CD4-positive, alpha-beta T cell treated with Interleukin-17A for 4 hours (primary cell): ENCODE measurements at places on chromosomes 5 and 9.

DNA sequence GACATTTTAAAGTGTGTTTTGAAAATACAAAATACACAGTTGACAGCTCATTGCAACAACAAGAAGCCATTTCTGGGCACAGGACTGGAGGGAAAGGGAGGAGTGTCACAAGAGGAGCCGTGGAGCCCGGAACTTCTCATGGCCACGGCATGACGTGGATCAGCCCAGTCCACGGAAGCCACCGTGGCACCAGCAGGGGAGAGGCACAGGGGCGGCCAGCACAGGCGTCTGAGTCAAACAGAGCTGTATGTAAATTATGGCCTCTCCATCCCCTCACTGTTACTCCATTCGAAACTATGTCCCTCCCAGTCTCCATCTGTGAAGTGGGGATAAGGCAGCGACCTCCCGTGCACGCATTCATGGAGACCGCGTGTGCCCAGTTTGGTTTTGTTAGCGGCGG lies 165.6 kb upstream of the IRX2 start:
- DNase-seq, result no peak

GRCh38 chr5:94884311-94884710 lies 265.8 kb downstream of the SLF1 start:
- DNase-seq, result no peak

DNA sequence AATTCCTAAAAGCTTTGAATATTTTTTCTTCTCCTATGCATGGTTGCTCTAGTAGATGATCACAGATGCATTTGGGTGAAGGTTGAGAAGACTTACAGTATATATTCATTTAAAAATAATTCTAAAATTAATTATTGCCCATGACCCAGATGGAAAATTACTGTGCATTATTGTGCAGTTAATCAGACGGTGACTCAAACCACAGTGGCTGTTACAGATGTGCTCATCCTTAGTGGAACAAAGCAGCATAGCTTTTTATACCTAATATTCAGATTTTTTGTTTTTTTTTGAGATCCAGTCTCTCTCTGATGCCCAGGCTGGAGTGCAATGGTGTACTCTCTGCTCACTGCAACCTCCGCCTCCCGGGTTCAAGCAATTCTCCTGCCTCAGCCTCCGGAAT lies 10.7 kb downstream of the OR2V1 start:
- no peak for DNase-seq

DNA sequence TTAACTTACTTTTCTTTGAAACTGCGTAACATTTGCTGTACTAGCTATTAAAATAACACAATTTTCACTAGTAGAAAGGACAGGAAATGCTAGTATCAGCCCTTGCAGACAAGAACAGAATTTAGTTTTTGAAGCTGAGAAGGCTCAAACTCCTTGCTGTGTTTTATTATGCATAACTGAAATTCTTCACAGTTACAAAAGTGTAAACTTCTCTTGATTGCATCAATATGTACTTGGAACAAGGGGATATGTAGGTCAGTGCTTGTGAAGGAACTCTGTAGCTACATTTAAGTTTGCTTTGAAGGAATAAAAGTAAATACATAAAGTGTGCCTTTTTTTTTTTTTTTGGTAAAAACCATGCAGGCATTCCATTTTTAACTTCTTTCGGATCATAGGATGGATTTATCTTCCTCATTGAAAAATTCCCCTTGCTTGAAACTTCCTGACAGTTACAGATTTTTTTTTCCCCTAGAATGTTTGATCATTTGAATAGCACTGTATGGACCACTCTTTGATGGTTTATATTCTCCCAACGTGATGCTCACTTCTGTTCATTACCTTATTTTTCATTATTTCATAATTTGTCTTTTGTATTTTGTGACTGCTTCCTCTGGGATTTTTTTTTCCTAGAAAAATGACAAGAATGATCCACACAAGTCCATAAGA lies 94.9 kb upstream of the DAB2 start:
- no peak for DNase-seq

DNA sequence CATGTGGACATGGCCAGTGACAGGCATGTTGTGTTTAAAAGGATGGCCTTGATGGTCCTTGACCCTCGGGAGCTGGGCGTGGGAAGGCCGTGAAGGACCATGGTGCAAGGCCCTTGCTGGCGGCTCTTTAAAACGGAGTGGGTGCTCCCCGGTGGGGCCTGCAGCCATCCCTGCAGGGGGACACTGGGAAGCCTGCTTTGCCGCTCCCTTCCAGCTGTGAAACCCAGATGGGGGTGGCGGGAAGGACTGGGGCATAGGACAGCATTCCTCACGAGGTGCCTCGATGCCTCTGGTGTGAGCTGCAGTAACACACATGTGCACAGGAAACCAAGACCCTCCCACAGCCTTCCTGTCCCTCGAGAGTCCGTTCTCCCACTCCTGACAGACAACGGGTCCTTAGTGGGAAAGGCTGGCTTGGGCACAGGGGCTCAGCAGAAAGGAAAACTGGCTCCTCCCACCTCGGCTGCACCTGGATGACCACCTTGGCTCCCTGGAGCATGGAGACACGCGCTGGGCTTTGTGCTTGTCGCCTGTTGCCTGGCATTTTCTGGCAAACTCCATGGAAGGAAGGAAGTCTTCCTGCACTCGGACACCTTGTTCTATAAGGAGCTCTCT lies 30.3 kb upstream of the IRX4 start:
- DNase-seq, result no peak

DNA sequence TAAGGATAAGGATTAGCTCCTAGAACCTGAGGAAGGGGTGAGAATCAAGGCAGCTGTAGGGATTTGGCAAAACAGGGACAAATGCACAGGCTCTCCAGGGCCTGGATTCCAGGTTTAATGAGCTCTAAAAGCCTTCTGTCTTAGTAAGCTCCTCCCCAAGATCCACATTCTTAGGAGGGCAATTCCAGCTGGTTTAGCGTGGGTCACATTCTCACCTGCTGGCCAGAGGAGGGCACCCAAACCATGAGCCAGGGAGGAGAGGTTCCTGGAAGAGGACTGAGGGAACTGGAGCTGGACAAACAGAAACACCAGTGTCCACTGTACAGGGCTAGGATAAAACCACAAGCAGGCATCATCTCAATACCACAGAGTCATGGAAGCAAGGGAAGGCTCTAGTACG lies 480.0 kb downstream of the CCDC171 start:
- DNase-seq, result no peak

DNA sequence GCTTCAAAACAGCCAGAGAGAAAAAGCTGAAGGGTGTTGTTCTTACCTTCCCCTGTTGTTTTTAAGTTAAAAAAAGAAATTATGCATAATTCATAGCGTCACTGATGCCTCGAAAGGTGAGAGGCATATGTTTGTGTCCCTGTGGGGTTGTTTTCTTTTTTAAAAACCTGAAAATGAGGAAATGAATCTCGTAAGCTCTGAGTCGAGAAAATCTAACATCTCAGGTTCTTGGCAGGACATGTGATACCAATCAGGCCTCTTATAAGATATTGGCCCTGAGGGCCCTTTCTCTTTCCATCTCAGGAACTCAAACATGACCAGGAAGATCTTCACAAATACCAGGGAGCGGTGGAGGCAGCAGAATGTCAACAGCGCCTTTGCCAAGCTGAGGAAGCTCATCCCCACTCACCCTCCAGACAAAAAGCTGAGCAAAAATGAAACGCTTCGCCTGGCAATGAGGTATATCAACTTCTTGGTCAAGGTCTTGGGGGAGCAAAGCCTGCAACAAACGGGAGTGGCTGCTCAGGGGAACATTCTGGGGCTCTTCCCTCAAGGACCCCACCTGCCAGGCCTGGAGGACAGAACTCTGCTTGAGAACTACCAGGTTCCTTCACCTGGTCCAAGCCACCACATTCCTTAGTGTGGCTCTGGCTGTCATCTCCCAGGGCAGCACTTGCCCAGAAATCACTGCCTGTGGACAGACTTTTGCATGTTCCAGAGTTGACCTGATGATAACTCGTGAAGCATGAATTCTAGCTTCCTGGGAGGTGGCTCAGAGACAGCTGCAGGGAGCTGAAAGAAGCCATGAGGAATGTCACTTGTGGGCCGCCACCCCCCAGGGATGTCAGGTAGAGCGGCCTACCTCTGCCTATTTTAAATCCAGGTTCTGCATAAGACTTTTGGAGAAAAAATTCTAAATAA lies at the start of gene TAL2:
TAL2 (plus strand) TSS at position 274 of the 921 bp plus-strand sequence; CDS start at position 314, 40 bp downstream.
- no peak for DNase-seq

GRCh38 chr9:4594545-4594944 lies 67.5 kb upstream of the PLPP6 start:
- DNase-seq, result no peak

- DNase-seq, result no peak
These were observed 89.4 kb upstream of the SH3PXD2B start for GRCh38 chr5:172543484-172544298.

DNA sequence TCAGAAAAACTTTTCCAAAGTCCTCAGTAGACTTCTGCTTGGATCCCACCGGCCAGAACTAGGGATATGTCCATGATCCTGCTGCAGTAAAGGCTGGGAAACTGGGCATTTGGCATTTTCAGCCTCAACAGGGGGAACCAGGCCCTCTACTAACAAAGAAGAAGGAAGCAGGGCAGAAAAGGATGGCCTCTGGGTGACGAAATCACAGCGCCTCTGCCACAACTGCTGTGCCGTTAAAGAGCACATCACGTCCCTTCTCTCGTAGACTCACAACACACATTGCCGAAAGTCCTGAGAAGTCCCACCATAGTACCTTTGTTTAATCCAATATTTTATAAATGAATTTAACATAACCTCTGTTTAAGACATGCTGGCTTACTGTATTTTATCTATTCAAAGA lies 10.4 kb upstream of the AFAP1L1 start:
- DNase-seq, result no peak

- no peak for DNase-seq
These were observed 192.3 kb upstream of the GLRA1 start for GRCh38 chr5:152116934-152117333.

DNA sequence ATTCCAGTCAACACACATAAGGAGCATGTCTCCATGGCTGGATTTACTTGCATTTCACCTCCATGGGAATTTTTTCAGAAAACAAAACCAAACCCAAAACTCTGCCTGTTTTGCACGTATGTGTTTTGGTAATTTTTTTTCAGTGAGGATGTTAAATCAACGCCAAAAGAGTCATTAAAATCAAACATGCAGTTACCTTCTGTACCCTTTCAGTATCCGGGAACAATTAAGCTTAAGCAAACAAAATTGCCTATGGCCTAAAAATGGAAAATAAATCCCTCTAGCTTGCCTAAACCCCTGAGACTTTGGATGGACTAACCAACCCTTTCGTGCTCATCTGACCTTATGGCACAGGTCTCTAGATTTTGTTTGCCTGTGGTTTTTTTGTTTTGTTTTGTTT lies 209.2 kb upstream of the KLF4 start:
- no peak for DNase-seq

DNA sequence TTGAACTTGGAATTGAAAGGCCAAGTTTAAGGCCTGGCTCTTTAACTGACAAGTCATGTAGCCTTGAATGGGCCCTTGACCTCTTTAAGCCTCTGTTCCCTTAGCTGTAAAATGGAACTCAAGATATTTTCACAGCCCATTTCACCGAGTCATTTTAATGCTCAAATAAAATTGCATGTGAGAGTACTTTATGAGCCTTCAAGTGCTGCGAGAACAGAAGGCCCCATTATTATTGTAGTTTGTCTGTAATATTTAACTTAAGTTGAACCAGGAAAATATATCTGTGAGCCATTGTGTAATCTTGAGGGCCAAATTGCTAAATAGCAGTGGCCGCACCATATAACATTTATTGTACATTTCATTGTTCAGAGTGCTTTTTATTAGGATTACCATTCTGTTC lies 249.9 kb downstream of the NTRK2 start:
- DNase-seq, result no peak

DNA sequence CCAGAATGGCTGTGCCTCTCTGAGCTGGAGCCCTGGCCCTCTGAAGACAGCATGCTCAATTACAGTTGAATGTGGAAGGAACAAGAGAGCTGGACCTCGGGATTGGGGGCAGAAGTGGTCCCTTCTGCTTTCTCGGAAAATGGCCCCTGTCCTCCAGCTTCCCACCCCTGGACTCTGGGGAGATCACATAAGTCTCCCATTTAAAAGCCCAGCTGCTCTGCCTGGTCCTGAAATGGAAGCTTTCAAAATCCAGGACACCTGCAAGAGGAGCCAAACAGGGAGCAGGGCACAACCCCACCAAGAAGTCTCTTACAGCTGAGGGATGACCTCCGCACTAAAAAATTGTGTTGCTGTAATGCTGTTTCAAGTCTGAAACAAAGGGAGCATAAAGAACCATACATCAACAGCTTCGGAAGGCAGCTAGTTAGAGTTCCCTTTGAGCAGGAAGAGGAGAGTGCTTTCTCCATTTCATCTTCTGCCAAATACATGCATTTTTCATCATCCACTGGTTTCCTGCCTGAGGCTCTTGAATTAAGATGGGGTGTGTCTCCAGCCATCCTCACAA lies 48.2 kb downstream of the TGFBI start:
- no peak for DNase-seq
